Activated T-helper 2 cell treated with anti-CD3 and anti-CD28 coated beads, Interferon-gamma antibody, Interleukin-2, Interleukin-4, amounts not matched to agents 10 μg/mL and 5 μg/mL and 100 μg/mL, durations not matched to agents 14 hours and 24 hours and 36 hours (primary cell): ENCODE measurements at places on chromosomes 6 and 20. TPM values are rescaled to one million over a fixed set of nuclear protein-coding genes. Genes with fewer than 3 reads are reported as not detected.

DNA sequence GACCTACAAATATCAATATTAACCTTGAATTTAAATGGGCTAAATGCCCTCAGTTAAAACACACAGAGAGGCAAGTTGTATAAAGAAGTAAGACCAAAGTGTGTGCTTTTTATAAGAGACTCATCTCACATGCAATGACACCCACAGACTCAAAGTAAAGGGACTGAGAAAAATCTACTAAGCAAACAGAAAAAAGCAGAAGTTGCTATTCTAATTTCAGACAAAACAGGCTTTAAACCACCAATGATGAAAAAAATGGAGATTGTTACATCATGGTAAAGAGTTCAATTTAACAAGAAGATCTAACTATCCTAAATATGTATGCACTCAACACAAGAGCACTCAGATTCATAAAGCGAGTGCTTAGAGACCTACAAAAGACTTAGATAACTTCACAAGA is 741.9 kb upstream of the MARCKS start:
- H3K4me3 ChIP-seq, result no peak overlapping the region
- no peaks in the 10 kb centered on the region for H3K4me1 ChIP-seq

- H3K4me3 ChIP-seq, result peak overlapping the region; percentile 71
- H3K27ac ChIP-seq, result peak overlapping the region; percentile 91
- peaks cover 29% of the 10 kb centered on the region for H3K36me3 ChIP-seq
- no peak for DNase-seq
- H3K27me3 ChIP-seq, result no peaks in the 10 kb centered on the region
Observed at GRCh38 chr6:16687045-16687444, 74.2 kb downstream of the ATXN1 start.

GRCh38 chr6:38701551-38701950 is 1.4 kb downstream of the GLO1 start:
- DNase-seq, result no peak
- H3K36me3 ChIP-seq, result peaks cover 55% of the 10 kb centered on the region
- H3K27ac ChIP-seq, result no peak overlapping the region
- peak overlapping the region; percentile 97 for H3K4me3 ChIP-seq
- H3K27me3 ChIP-seq, result no peaks in the 10 kb centered on the region

DNA sequence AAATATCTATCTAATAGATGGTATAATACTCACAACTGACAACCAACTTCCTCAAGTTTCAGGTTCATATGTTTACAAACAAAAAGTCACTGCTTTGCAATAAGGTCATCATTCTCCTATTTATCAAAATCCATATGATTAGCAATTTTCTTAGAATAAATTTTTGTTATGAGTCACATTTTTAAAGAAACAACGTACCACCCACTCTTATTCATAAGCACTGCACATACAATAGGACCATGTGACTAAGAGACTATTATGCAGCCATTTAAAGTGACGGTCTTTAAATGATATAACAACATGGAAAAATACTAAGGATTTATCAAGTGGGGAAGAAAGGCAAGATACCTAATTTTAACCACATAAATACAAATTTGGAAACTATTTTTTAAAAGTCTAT is 40.0 kb downstream of the REPS1 start:
- H3K4me3 ChIP-seq, result no peak overlapping the region
- DNase-seq, result no peak
- peaks cover 54% of the 10 kb centered on the region for H3K4me1 ChIP-seq
- peaks cover 43% of the 10 kb centered on the region for H3K36me3 ChIP-seq

DNA sequence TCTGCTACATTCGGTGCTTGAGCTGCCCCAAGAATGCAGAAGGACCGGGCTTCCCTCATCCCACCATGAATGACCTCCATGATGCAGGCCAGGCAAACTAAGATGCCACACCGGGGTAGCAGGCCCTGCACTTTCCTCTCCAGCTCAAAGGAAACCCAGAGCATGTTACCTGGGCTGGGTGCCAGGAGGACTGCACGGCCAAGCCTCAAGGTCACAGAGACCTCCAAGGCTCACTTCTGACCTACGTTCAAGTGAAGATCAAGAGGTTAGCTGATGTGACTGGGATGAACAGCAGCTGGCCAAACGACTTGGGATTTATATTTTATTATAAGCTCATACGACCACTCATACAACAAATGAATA is 501.8 kb downstream of the CD83 start:
- no peaks in the 10 kb centered on the region for H3K27me3 ChIP-seq
- DNase-seq, result no peak
- no peak overlapping the region for H3K27ac ChIP-seq
- H3K4me1 ChIP-seq, result peaks cover 12% of the 10 kb centered on the region
- no peak overlapping the region for H3K4me3 ChIP-seq

The BTN1A1 gene
- not detected in 2 replicates for total RNA-seq

The LY6G5C gene
- 4.6 and 4.8 TPM in 2 replicates for total RNA-seq
